ENCODE measurements at places on chromosomes 12 and 14.

DNA sequence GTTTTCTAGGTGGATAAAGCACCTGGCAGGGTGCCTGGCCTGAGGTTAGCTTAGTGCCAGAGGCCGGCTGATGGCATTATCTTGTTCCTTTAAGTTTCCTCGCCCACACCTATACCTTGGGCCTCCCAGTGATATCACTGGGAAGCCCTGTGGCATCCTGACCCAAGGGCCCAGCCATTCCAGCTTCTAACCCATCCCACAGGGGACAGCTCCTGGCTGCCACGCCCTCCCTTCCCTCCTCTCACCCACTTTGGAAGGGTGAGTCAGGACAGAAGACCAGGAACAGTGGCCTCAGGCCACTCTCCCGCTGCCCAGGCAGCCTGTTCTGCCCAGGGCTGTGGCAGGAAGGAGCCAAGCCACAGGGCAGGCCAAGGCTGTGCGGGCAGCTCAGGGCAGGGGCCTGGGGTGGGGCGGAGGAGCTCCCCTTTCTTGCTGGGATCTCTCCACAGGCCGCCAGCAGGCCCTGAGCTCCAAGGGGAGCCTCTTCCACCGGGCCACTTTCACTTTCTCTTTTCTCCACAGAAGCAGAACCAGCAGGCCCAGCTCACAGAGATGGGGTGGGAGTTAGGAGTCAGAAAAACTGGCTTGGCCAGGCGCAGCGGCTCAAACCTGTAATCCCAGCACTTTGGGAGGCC, 75.1 kb downstream of the IRF2BPL start:
- peak; percentile 63 for DNase-seq

DNA sequence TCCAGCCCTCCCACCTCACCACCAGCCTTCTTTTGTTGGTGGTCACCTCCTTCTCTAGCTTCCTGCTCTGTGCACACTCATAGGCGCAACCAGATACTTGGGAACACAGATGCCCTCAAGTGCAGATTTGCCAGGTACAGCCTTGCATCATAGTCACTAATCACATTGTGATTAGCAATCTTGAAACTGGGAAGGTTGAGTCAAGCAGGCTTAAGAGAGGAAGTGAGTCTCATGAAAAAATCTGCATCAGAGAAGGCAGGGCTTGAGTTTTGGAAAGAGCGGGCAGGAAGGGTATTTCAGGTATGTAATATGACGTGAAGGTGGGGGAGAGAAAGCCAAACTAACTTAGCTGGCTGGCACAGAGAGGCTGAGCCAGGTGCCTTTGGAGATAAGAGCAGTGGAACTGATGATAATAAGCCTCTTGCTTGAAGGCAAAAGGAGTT, 2.7 kb upstream of the RABGGTA start:
- DNase-seq: no peak

DNA sequence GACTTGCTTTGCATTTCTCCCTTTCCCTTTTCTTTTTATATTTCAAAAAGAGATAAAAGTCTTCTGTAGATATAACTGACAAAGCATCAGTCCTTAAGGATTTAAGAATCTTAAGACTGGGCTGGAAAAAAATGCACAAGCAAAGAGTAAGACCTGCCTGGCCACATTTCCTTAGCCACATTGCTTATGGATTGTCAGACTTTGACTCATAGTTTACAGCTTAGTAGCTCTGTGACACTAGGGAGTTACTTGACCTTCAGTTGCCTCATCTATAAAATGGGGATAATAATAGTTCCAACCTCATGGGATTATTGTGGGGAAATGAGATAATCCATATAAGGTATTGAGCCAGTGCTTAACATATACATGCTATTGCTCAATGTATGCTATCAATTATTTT, 66.4 kb upstream of the STK38L start:
- DNase-seq: peak; percentile 71

DNA sequence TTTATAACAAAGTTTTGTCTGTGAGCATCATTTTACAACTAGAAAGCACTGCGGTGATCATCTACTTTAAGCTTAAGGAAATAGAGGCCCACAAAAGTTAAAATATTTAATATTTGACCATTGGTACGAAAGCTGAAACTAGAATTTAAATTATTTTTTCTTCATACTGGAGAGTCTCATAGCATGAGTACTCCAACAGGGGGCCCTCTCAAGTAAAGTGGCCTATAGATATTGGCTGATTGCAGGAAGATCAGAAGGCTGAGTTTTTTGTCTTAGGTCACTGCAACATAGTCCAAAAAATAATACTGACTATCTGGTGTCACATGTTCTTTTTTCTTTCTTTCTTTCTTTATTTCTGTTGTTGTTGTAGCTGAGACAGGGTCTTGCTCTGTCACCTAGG, 75.3 kb upstream of the ZDHHC17 start:
- no peak for DNase-seq

DNA sequence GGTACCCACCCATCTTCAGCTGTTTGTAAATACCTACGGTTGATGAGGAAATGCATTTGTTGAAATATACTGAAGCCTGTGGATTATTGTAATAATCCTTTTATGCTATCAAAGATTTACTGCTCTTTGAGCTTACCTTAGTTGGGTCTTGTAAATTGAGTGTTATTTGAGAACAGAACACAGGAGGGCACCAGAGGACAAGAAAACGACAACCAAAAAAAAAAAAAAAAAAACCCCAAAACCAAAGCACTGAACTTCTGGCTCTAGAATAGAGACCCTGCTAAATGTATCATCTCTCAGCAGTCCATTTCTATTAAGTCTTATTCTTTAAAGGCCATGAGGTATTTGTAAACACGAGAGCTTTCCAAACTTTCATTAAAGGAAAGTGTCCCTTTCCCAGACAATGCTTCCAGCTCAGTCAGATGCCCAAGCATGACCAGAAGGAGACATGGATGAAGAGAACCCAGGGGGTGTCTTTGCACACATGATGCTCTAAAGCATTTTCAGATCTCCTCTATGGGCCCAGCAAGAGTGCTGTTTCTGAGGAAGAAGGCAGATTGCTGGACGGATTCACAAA, 763.9 kb downstream of the NRXN3 start:
- DNase-seq: peak; percentile 63

DNA sequence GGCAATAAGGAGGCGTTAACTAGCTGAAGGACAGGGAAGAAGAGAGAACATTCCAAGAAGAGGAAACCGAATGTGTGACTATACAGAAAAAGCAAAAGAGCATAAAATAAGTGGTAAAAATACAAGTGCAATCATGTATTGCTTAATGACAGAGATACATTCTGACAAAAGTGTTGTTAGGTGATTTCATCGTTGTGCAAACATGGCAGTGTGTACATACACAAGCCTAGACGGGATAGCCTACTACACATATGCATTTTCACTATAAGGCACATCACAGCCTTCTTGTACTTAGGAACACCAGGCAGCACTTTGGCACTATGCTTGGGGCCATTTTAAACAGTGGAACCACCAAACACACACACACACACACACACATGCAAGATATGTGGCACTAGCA, 299.3 kb downstream of the BCAT1 start:
- no peak for DNase-seq

DNA sequence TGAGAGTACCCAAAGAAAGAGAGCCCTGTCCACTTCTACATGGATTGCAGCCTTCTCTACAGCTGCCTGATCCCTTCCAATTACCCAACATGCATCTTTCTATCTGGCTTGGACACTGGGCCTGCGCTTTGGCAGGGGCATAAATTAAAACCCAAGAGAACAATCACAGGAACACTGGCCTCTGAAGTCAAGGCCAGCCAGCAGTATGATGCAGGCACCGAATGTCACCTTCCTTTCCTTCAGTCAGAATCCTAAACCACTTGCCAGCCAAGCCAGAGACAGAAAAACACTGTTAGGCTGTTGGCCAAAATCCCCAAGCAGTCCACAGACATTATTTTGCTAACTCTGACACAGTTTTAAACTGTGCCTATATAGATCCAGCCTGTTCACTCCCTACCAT, 113.7 kb downstream of the DUSP6 start:
- peak; percentile 71 for DNase-seq

GRCh38 chr14:90518941-90519256, 122.1 kb downstream of the CALM1 start:
- no peak for DNase-seq

- DNase-seq: peak; percentile 51
Measured at GRCh38 chr12:119060847-119061796, 79.8 kb downstream of the SRRM4 start.

- DNase-seq: no peak
Measured at GRCh38 chr14:56754921-56755320, 55.4 kb downstream of the OTX2 start.

DNA sequence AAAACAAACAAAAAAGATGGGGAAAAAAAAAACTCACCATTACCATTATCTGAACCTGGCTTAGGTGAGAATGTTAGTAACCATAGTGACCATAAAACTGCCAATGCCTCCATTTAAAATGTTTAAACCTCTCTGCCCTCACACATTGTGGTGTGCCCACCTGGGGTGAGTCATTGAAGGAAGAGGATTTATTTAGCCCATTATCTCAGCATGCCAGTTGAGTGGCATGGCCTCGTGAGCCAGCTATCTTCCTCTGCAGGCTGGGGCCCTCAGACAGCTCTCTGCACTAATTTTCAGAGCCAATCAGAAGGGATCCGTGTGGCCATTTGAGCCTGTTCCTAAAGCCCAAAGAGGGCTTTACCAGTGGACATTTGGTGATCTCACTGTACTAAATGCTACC, 81.8 kb upstream of the CCDC198 start:
- no peak for DNase-seq

DNA sequence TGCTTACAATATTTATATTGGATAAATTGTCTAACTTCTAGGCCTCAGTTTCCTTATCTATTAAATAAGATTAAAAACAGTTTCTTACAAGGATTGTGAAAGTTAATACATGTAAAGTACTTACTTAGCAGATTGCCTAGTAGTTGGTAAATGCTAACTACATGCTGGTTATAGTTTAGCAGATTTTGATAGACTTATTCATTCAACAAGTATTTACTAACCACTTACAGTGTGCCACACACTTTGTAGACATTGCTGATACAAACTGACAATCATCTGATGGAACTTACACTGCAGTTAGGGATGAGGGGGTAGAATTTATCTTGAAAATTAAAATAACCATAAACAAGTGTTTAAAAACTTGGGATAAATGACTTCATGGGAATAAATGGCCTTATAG, 50.4 kb downstream of the ARID2 start:
- DNase-seq: no peak

DNA sequence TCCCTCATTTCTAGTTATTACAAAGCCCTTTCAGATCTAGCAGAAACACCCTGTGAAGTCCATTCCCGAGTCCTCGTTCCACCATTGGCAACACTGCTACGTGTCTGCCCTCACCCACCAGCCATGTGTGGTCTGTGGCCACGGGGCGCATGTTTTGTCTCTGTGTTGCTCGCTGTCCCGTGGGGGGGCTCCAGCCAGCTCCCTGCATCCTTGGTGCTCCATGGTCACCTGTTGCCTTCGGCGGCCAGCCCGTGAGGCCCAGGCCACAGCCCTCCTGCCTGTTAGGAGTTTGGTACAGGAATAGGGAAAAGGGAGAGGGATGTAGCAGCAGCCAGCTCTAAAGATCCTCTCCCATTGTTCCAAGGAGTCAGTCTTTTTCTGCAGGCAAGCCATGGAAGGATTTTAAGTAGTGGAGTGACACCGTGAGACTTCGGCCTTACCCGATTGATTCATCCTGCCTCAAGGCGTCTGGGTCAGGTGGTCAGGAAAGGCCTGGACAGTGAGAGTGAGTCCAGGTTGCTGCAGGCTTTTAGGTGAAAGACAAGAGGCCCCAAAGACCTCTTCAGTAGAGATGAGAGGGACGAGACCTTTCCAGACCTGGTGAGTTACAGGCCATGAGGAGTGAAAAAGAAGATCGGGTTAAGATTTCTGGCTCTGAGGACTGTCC, 30.3 kb downstream of the TPCN1 start:
- DNase-seq: no peak

- no peak for DNase-seq
Measured at GRCh38 chr12:52742196-52742580, 35.0 kb downstream of the KRT76 start.

DNA sequence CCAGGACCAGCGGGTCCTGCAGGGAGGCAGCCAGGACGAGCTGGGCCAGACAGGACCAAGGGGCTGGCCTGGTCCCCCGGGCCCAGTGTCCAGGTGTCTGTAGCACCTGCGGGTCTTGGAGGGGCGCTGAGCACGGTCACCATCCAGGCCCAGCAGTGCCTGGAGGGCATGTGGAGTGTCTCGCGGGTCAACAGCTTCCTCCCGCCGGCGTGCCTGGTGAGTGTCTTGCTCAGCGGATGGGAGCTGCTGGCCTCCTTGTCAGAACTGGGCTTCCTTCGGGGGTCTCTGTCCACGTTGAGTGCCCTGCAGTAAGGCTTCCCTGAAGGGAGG, 13.8 kb downstream of the KIF26A start:
- no peak for DNase-seq

DNA sequence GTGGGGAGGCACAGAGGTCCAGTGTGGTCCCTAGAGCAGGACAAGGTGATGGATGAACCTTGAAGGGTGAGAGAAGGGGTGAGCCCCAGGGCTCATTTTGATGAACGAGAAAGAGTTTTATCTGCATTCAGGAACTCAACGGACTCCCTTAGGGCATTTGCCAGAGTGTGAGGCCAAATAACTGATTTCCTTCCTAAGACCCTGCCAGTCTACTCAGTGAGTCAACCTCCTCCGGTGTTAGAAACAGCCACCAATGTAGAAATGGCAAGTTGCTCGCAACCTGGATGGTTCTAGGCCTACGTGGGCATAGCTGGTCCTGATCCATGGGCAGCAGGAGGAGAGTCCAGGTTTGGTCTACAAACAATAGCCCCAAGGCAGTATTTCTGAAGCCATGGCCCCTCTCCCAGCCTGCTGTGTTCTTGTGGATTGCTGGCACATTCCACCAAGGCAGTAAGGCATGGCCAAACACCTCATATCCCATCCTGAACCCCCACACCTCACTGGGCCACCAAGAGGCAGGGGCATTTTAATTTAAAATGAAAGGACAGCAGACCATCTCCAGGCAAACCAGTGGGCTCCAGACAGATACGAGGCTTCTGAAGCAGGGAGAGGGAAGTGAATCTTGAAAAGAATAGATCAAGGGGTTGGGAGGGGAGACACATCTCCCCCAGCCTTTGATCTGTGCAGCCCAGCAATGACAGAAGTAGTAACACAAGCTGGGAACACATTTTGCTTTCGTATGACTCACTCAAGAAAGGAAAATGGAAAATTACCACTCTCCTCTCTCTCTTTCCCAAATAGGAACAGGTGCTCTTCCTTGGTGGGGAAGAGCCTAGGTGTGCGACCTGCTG, 25.4 kb upstream of the TESC start:
- no peak for DNase-seq

GRCh38 chr12:64696080-64696741, 63.0 kb downstream of the GNS start:
- DNase-seq: peak; percentile 66

DNA sequence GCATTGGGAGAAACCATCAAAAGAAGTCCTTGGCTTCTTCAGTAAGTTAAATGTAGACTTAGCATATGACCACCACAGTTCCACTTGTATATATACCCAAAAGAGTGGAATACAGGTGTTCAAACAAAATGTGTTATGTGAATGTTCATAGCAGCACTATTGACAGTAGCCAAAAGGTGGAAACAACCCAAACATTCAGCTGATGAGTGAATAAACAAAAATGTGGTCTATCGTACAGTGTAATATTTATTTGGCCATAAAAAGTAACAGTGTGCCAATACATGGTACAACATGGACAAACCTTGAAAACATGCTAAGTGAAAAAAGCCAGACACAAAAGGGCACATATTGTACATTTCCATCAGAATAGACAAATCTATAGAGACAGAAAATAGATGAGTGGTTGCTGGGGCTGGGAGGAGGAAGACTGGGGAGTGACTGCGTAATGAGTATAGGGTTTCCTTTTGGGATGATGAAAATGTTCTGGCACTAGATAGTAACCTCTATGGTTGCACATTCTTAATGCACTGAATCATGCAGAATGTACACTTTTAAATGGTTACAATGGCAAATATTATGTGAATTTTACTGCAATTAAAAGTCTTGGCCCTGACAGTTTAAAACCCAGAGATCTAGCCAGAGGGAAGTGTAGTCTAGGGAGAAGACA, 5.5 kb downstream of the ERP29 start:
- DNase-seq: peak; percentile 85

Measured in fibroblast of pulmonary artery (primary cell).